ENCODE measurements at places on chromosomes 3 and 15. TPM values are rescaled to one million over a fixed set of nuclear protein-coding genes. Genes with fewer than 3 reads are reported as not detected.

The SERPINI1 gene
- 0.38 TPM for total RNA-seq

The ISLR gene
- total RNA-seq, result not detected

The CRYGS gene
- total RNA-seq, result 2.2 TPM

The FBXO40 gene
- not detected for total RNA-seq

The SSUH2 gene
- total RNA-seq, result under 0.01 TPM

The DCUN1D1 gene
- total RNA-seq, result 21.7 TPM

The LTF gene
- 0.09 TPM for total RNA-seq

The STRIT1 gene
- not detected for total RNA-seq

The ZNF385D gene
- 0.27 TPM for total RNA-seq

The C15orf62 gene
- 0.66 TPM for total RNA-seq

Data from endothelial cell of coronary artery (primary cell).